H1 (cell line): ENCODE measurements at places on chromosomes 1 and 21. TPM values are rescaled to one million over a fixed set of nuclear protein-coding genes. Genes with fewer than 3 reads are reported as not detected.

DNA sequence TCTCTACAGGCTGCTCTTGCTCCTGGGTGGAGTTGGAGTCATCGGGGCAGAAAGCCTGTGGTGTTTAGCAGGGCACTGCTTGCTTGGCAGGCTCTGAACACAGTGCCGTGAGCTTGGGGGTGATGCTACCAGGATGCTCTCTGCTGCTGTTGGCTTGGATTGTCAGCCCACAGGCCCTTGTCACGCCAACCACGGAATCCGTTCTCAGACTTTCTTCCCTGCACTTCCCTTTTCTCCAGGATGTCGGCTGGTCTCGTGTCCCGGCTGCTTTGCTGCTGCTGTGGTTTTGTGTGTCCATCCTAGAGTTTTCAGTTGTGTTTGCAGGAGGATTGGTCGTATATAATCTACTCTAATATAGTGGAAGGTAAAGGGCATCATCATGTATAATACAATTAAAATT lies 44.4 kb upstream of the TTC34 start:
- no peak for DNase-seq
- no peak overlapping the region for H3K27ac ChIP-seq
- no peaks in the 10 kb centered on the region for H3K4me1 ChIP-seq
- no peak overlapping the region for H3K4me3 ChIP-seq

DNA sequence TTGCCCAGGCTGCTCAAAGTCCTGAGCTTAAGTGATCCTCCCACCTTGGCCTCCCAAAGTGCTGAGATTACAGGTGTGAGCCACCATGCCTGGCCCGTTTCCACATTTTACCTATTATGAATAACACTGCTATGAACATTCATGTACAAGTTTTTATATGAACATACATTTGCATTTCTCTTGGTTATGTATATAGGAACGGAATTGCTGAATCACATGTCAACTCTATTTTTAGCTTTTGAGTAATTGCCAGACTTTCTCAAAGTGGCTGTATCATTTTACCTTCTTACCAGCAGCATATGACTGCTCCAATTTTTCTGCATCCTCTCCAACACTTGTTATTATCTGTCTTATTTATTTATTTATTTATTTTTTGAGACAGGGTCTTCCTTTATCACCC lies 2.7 kb downstream of the SPATA21 start:
- H3K4me1 ChIP-seq: no peaks in the 10 kb centered on the region
- H3K36me3 ChIP-seq: no peaks in the 10 kb centered on the region
- no peak overlapping the region for H3K27ac ChIP-seq
- DNase-seq: no peak
- H3K27me3 ChIP-seq: no peaks in the 10 kb centered on the region

The CCDC181 gene
- total RNA-seq: 2.4 and 3.7 TPM in 2 replicates

The TNFRSF18 gene
- total RNA-seq: 0.92 and 1.5 TPM in 2 replicates

- H3K27me3 ChIP-seq: peaks cover 82% of the 10 kb centered on the region
- peak within 1 kb of the TSS; percentile 60 for H3K4me3 ChIP-seq
- peak; percentile 80 for DNase-seq
- no peaks in the 10 kb centered on the region for H3K36me3 ChIP-seq
- no peak within 1 kb of the TSS for H3K27ac ChIP-seq
- H3K4me1 ChIP-seq: peaks cover 18% of the 10 kb centered on the region
These were observed at the start of gene SAMD11 for GRCh38 chr1:923131-923990. SAMD11 (plus strand) TSS chr1:923923; CDS start chr1:924432, 509 bp downstream.

GRCh38 chr1:59577774-59578173 lies 237.0 kb upstream of the HOOK1 start:
- no peak overlapping the region for H3K27ac ChIP-seq
- H3K4me1 ChIP-seq: no peaks in the 10 kb centered on the region
- no peak for DNase-seq
- no peak overlapping the region for H3K4me3 ChIP-seq
- no peaks in the 10 kb centered on the region for H3K36me3 ChIP-seq

DNA sequence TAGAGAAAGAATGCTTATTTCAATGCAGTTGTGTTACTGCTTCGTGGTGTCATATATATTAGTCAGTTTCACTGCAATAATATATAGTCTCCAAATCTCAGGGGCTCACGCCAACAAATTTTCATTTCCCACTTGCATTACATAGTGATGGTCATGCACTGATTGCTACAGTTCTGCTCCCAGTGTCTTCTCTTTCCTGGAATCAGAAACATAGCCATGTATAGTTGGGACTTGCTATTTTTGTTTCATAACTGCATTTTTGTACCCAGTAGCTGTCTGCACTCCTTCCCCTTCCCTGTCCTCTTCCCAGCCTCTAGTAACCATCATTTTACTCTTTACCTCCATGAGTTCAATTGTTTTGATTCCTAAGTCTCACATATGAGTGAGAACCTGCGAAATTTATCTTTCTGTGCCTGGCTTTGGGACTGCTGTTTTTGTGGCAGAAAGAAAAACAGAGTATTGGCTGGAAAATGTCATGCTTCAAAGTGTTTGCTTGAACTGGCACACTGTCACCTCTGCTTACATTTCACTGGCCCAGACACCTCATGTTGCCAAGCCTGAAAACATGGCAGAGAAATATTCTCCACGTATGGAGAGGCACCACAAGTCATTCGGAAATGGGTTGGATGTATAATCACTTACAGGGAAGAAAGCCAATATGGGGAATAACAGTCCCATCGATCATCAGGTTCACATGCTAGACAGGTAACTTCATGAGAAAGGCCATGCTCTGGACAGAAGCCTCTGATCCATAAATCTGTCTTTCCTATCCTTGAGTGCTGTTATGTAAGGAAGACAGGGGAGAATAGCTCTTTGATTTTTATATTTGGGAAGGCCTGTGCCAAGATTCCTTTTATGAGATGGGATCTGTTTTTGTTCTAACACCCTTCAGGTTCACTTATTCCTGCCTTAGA lies 60.4 kb upstream of the BACH1 start:
- no peaks in the 10 kb centered on the region; the same call in 1 of the 2 replicates for H3K4me1 ChIP-seq
- no peak overlapping the region for H3K27ac ChIP-seq
- H3K36me3 ChIP-seq: no peaks in the 10 kb centered on the region
- H3K4me3 ChIP-seq: no peak overlapping the region
- DNase-seq: no peak

GRCh38 chr21:29248124-29248523 lies 50.6 kb upstream of the BACH1 start:
- H3K27me3 ChIP-seq: no peaks in the 10 kb centered on the region
- H3K4me3 ChIP-seq: no peak overlapping the region
- H3K4me1 ChIP-seq: no peaks in the 10 kb centered on the region
- H3K36me3 ChIP-seq: no peaks in the 10 kb centered on the region

The POU3F1 gene
- 10.8 and 11.6 TPM in 2 replicates for total RNA-seq

GRCh38 chr1:154524881-154525280 lies 22.7 kb upstream of the SHE start:
- H3K27me3 ChIP-seq: no peaks in the 10 kb centered on the region
- H3K27ac ChIP-seq: no peak overlapping the region
- H3K4me1 ChIP-seq: no peaks in the 10 kb centered on the region
- H3K4me3 ChIP-seq: no peak overlapping the region
- no peaks in the 10 kb centered on the region for H3K36me3 ChIP-seq
- DNase-seq: no peak

DNA sequence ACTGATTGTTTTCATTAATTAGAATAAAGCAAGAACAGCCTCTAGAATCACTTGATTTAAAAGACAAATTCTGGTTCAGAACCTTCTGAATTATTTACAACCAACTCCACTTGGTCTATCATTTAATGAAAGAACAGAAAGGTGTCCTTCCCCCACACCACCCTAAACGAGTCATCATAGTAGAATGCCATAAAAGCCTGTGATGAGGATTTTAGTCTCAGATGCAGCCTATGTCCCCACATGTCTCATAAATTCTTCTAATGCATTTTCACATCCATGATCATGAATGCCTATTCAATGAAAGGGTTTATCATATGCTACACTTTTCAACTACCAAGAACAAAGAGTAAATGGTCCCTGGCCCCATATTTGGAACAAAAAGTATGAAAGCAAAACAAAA lies 508.1 kb downstream of the DPYD start:
- no peak overlapping the region for H3K4me3 ChIP-seq
- H3K27me3 ChIP-seq: no peaks in the 10 kb centered on the region
- H3K4me1 ChIP-seq: no peaks in the 10 kb centered on the region
- no peak overlapping the region for H3K27ac ChIP-seq
- no peak for DNase-seq

- peak; percentile 78 for DNase-seq
- H3K27me3 ChIP-seq: peaks cover 10% of the 10 kb centered on the region; the same call in 1 of the 2 replicates
- peaks cover 15% of the 10 kb centered on the region for H3K4me1 ChIP-seq
These were observed at the start of gene SLC37A1 for GRCh38 chr21:42513151-42513984. SLC37A1 (plus strand) TSS chr21:42513852; CDS start chr21:42518455, 4,603 bp downstream.

The C1orf226 gene
- 18.8 and 19.5 TPM in 2 replicates for total RNA-seq

DNA sequence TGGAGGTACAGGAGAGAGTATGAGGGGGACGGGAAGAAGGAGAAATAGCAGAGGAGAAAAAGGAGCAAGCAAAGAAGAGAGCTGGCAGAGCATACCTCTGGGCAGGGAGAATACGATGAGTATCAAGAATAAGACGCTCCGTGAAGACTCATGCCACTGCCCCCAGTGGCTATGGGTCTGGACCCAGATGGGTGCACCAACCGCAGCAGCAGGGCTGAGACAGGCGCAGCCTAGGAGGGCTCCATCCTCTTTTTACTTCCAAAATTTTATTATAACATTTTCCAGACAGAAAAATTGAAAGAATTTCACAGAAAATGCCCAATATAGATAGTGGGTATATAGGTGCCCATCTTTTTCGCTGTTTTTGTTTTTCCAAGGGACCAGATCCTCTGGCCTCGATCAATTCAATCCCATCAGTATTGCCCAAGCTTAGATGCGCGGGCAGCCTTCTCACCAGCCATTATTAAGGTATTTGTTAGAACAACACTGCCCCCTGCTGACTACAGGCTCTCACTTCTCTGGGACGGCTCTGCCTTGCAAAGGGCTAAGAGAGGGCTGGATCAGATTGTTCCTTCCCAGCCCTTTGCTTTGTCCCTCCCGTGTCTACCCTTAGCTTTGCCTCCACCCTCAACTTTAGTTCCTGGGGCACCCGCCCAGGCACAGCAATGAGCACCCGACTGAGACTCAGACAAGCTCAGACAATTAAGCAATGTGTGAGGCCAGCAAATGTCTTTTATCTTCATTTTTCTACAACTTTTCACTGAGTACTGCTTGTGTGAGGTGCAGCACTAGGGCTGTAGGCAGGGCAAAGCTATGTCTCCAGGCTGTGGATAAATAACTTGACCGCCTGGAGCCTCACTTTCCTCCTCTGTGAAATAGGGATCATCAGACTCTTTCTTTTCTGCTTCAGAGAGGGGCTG lies 17.5 kb upstream of the CAMK1G start:
- no peaks in the 10 kb centered on the region for H3K27me3 ChIP-seq
- DNase-seq: peak; percentile 92
- no peaks in the 10 kb centered on the region for H3K36me3 ChIP-seq
- H3K4me3 ChIP-seq: no peak overlapping the region
- H3K4me1 ChIP-seq: peaks cover 2% of the 10 kb centered on the region; the same call in 1 of the 2 replicates
